ENCODE measurements at places on chromosomes 12 and 14.

- no peak for DNase-seq
These were observed 12.2 kb downstream of the AGAP2 start for GRCh38 chr12:57726151-57726883.

- no peak for DNase-seq
These were observed 2.4 kb upstream of the RXYLT1 start for GRCh38 chr12:63777340-63777739.

GRCh38 chr12:94207849-94208621 is 59.7 kb downstream of the PLXNC1 start:
- peak; percentile 15 for DNase-seq

- peak; percentile 53 for DNase-seq
These were observed 4.3 kb downstream of the IRF2BPL start for GRCh38 chr14:77024171-77024691.

DNA sequence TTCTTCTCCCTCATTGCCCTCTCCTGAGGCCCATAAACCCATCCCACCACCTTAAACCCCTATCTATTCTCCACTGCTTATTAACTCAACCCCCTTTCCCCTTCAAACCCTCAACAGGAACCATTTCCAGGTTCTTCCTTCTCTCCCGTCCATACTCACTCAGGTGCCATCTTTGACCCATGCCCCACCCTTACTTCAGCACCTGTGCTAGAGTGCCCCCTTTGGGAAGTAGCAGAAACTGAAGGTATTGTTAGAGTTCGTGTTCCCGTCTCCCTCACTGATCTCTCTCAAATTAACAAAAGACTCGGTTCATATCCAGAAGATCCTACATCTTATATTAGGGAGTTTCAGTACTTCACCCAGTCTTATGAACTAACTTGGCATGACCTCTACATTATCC is 86.6 kb downstream of the TMTC3 start:
- DNase-seq: no peak

GRCh38 chr12:72011374-72011773 is 72.7 kb downstream of the TPH2 start:
- DNase-seq: no peak

DNA sequence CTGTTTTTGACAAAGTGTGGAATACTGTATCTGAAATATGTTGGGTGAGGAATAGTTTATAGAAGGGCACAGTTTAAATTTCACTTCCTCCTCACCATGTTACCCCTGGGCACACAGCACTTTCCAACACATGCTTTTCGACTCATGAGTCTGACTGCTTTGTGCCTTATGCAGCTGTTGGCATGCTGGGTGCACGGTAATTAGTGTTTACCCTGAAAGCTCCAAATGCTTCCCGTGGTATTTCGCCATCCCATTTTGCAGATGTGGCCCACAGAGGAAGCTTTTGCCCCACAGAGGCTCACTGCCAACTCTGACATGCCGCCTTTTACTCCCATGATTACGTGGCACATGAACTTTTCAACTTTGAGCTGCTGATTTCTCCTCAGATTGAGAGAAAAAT is 168.6 kb downstream of the PRKCH start:
- DNase-seq: no peak

- DNase-seq: no peak
These were observed 143.7 kb downstream of the ASCL4 start for GRCh38 chr12:107917912-107918800.

DNA sequence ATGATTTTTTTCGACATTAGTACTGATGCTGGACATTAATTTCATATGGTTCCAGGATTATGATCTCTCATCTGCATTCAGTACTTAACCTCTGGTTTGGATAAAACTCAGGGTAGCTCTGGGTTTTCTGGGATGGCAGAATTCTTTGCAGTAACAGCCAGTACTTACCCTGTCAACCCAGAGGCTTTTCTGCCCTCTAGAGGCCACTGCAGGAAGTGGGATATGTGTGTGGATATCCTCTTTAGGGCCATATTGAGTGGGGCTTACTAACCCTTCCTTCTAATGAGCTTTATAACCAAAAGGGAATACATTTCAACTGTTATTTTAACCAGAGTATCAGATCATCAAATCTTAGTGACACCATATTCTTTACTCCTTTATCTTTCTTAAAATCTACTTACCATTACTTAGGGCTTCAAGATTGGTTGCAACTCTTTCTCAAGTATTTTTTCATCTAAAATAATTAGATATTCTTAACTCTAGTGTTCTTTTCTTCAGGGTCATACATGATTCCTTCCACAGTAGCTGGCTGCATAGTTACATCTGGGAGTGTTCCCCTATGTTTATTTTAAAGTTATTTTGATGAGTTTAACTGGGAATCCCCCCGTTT is 488.0 kb upstream of the STXBP6 start:
- no peak for DNase-seq

DNA sequence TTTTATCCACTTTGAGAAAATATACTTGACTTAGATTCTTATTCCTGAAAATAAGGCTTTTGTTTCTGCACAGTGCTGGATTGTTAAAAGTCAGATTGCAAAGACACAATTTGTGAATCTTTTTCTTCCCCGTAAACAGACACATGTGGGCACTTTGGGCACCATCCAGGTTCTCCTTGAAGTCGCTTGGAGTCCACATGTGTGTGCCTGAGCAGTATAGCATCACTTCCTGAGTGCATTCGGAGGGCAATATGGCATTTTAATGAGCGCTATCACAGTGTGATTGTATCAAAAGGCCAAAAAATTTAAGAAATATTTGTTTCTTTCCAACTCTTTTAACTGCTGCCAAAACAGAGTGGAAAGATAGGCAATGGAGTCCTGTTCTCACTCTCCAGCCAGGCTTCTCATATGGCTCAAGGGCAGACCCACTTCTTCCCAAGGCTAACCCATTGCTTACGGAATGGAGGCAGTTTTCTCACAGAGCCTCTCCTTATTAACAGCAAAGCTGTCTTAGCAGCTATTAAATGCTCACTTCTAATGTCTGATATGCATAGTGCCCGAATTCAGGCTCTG is 397.1 kb downstream of the EGLN3 start:
- no peak for DNase-seq

DNA sequence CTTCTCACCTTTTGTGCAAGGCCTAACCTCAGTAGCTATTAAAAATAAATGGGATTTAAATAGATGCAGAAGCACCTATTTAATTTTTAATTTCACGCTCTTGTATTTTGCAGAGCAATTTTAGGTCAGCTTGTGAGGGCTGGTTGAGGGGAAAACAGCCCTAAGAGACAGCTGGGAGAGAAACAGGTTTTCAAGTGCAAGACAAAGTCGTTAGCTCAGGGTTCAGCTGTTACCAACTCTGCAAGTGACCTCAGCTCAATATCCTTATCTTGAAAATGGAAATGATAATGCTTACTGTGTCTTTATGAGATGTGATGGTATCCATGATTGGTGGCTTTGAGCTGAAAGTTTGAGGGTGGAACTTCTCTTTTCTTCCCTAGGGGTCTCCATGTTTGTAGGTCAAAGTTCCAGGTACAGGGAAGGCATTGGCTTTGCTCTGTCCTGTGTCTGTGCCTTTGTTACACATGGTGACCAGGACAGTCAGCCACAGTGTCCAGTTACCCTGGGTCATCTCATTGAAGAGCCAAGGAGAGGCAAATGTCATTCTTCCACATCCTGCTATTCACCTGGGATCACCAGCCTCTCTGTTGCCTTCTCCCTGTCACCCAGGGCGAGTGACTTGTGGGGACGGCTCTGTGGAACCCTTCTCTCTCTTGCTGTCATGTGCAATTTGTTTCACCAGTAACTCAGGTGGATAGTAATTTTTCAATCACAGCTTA is 100.3 kb downstream of the SAMD4A start:
- no peak for DNase-seq

GRCh38 chr12:9741726-9742125 is 8.8 kb upstream of the CLECL1 start:
- peak; percentile 57 for DNase-seq

DNA sequence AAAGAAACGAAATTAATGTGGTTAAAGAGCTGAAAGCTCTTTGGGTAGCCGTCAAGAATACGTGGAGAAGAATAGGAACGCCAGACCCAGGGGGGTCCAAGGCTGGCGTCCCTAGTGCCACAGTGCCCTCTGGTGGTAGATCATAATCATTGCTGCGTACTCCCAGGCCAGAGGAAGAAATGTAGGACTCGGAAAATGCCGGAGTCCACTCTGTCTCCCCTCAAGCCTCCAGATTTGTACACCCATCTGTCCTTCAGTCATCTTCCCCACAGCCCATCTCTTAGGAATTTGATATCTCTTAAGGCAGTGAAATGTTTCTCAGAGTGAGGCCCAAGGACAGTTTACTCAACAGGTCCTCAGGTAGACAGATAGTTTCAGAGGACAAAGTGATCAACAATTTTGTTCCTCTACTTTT is 25.4 kb upstream of the PLEKHG6 start:
- peak; percentile 45 for DNase-seq
